Left colon (tissue), 2 donors: ENCODE measurements at places on chromosomes 2 and 18.
A peak's percentile ranks its signal among the peaks of the same experiment; 100 is the strongest.

DNA sequence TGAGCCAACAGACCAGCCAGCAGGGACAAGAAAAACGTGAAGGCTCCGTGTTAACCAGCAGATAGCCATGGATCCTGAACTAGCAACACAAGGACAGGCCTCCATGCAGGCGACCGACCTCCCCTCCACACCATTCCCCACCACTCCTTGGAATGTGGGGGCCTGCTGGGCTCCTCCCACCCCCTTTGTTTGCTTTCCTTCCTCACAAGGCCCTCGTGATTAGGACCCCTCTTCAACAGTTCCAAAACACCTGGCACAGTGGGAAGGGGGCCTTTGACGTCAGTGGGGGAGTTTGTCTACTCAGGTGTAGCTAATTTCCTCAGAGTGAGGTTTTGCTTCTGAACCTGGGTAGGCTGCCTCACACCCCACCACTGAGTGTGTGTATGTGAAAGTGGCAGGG, 37.8 kb downstream of the SLC14A2 start:
- DNase-seq, result no peak

GRCh38 chr2:138440759-138441158, 60.8 kb upstream of the SPOPL start:
- DNase-seq, result no peak

DNA sequence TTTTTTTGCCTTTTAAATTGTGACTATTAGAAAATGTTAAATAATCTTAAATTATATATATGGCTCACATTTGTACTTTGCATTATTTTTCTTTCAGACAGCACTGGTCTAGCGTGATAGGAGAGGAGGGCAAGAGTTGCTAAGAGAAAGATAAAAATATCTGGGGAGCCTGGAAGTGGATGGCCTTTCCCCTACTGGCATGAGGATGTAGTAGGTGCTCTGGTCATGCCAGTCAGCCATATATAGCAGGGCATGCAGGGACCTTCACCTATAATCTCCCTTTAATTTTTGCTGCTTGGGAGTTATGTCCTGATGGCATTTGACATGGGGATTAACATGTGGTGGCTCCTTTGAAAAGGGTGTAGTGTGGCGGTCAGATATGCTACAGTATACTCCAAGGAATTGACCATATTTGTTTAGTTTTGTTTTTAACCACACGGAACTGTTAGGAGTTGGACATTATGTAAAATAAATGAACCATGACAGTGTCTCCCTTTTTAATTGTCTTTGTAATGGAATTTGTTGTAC, 144.7 kb downstream of the BABAM2 start:
- DNase-seq, result no peak

DNA sequence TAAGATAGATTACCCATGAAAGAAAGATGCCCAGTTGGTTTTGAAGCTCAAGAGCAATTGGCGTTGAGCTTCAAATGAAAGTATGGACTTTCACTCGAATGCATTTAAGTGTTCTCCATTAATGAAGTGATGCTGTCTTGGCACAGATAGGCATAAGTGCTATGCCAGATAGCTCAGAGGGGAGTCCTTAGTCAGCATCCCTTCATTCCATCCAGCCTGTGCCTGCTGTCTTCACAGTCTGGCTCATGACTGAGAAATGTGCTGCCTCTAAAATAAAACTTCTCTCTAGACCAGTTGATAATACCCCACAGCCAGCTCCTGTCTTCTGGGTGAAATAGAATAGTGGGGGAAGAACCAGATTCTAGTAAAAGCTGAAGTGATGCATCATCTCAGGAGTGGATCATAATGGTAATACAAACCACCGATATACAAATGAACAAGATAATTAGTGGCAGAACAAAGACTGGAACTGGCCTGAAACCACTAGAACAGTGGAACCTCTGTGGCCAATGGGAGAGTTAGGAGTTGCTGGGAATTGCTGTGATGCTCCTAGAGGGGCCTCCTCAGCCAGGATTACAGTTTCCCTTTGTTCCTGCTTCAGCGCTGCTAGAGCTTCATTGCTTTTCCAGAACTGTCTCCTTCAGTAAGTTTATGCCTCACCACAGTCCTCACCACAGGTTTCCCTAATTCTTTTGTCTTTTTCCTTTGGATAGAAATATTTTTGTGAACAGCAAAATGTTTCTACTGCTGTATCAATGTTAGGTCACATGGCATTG, 359.3 kb downstream of the KIAA1328 start:
- no peak for DNase-seq

DNA sequence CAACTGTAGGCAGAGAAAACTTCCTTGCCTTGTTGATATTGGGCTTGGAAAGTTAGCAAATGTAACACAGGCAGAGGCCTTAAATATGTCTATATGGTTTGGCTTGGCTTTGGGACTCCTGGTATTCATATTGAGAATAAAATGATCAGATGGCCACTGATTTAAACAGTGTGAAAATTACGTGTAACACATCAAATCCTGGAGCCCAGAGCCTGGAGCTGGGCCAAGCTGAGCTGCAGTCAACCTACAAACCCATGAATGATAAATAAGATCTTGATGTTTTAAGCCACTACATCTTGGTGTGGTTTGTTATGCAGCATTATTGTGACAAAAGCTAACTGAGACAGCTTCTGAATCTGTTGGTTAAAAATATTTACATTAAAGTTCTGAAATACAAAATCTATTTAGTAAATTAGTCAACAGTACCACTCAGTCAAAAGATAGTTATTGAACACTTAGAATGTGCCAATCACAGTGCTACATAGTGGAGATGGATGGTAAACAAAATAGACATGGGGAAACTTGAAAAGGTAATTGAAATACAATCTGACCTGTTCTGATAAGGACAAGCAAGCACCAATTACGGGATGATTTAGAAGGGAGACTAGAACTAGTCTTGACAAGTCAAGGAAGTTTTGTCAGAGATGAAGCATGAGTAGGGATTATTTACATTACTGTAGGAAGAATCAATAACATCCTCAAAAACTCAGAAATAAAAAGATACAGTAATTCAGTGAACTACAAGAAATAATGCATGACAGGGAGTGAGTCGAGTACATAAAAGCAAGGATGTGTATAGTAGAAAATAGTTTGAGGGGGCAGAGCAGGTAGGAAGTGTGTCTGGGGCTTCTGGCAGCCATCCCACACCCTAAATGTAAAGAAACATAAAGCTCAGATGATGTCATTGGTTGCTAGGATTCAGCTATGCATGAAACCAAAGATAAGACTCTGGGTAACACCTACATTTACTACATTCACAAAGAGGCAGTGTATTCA, 157.7 kb downstream of the HNMT start:
- peak; percentile 32 for DNase-seq

DNA sequence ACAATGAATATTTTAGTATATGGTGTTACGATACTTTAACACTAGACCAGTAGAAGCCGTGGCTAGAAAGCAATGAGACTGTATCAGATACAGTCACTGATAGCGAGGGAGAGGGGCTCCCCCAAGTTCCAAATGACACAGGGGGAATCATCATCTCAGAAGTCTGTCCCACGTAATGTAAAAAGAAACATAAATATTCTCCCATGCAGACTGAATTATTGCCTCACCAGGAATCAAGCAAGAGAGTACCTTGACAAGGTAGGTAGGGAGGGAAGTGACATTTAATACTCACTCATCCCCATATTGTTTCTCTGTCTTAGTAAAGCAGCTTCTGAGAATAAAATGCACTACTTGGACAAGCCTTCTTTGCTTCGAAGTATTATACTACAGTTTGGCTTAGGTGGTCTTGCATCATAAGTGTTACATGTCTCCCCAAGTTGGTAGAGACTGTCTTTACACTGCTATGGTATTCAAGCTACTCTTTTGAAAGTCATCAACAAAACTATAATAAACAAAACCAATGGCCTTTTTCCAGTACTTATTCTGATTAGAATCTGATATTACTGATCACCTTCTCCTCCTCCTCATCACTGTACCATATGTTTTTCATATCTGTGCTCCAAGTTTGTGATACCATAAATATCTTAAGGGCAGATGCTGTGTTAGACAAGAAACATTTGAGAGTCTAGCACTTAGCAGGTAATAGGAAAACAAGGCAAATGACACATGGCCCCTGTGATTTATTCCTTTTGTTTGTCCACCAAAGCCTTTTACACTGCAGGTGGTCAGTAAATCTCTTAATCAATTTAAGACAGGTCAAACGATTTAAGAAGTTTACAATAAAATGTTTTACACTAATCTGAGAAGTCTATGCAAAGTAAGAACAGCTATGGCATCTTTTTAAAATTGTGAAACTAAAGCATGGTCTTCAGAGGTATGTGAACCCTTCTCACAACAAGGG, 2.7 kb downstream of the LAPTM4A start:
- DNase-seq, result no peak

DNA sequence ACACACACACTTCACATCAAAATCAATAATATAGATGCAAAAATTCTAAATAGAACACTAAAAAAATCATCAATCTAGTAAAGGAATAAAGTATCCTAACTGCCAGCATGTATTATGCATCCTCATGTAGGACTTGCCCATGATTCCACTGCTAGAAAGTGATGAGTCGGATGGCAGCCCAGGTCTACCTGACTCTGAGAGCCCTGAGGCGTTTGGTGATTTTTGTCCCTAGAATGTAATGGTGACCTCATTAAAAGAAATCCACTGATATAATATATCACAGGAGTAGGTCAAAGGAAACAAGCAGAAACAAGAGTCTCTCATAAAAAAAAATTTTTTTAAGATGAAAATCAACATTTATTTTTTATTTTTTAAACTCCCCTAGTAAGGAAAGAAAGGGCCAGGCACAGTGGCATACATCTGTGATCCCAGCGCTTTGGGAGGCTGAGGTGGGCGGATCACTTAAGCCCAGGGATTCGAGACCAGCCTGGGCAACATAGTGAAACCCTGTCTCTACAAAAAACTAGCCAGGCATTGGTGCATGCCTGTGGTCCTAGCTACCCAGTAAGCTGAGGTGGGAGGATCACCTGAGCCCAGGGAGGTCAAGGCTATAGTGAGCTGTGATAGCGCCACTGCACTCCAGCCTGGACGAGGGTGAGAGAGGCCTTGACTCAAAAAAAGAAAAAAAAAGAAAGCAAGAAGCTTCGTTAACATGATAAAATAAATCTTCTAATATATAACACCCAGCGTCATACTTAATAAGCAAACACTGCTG, 24.4 kb upstream of the ACTG2 start:
- no peak for DNase-seq

DNA sequence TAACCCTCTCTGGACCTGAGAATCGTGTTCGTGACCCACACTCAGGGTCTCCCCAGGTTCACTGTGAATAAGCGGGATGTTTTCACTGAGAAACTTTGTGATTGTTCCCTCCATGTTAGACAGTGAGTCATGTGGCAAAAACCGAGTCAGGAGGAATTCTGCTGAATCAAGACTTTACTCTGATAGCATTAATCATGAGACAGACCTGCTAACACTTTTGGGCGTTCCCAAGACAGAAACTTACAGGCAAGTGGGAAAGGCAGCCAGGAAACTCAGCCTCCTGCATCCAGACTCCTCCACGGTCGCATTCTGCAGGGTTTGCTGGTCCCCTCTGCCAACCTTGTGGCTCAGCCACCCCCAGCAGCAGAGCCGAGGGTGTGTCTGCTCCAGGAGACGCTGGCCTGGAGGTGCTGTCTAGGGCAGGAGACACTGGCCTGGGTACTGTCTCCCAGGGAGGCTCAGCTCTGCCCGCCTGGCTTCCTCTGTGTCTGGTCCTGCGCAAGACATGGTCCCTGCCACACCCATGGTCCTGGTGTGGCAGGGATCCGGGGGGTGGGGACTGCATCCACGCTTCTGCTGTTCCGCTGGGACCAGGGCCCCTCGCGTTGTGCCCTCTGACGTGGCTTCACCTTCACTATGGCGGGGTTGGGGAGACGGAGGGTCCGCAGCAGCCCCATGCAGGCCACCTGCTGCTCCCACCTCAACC, 177.4 kb downstream of the TWIST2 start:
- no peak for DNase-seq

- no peak for DNase-seq
These were observed 11.1 kb upstream of the CUL3 start for GRCh38 chr2:224596289-224596688.

DNA sequence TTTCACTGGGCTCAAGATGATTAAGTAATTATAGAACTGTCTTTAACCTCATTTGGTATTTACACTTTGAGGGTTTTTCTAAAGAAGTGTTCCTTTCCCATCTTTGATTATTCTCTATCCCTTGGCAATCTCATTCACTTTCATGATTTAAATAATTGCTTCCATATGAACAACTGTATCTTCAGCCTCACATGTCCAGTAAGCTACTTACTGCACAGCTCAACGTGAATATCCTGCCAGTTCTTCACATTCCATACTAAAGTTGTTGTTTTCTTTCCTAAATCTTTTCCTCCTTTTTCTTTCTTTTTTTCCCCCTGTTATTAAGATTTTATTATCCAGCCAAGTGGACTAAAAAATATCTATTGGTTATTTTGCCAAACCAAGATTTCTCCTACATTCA, 37.7 kb downstream of the ZC3H15 start:
- no peak for DNase-seq

- no peak for DNase-seq
These were observed 1.6 kb upstream of the EMILIN2 start for GRCh38 chr18:2845172-2845571.

DNA sequence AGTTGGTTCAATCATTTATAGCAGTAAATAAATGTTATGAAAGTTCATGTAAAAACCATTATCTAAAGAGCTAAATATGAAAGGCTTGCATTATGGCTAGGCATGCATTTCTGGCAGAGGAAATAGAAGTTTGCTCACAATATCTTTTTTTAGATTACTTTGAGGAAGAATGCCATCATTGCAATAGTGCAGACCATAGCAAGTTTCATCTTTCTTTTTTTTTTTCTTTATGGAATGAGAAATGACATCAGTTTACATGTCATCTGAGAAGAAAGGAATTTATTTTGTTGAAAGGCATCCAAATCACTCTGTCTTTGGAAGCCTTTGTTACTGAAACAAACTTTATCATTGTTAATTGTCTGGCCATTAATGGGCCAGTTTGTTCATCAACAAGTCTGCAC, 74.5 kb upstream of the NCKAP5 start:
- no peak for DNase-seq

GRCh38 chr2:46041434-46041833, 255.8 kb upstream of the EPAS1 start:
- no peak for DNase-seq

DNA sequence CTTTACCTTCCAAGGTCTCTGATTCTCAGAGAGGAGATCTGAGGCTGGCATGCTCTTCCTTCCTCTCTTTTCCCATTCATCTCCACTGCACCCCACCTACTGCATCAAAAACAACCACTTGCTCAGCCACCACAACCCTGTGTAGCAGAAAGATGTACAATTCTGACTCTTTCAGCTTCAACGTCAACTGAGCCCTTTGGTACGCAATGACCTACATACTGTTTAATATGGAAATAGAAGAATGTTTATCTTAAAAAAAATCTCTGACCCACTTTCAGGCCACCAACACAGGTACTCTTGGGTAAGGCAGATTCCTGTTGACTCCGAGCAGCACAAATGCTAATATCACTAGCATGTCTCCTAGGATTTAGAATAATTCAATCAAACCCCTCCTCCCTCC, 76.2 kb upstream of the AFF3 start:
- DNase-seq, result no peak

DNA sequence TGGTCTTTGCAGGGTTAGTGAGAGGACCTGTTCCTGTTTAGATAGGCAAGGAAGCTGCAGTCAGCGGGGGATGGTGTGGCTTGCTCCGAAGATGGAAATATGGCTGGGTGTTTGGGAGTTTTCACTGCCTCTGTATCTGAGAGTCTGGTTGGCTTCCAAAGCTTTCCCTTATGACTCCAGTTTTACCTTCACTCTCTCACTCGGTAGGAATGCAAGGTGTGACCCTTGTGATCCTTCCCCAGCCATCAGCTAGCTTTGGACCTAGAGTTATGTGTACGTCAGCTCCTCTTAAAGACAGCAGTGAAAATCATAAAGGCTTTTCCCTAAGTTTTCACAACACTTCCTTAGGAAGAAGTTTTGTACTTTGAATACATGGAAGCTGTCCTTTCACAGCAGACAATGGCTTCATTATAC, 35.5 kb upstream of the TMEM87B start:
- DNase-seq, result no peak
